GM12864 (cell line): ENCODE measurements at places on chromosomes 2 and 18.

GRCh38 chr2:221169724-221170123 lies 402.4 kb downstream of the EPHA4 start:
- no peak for DNase-seq

- DNase-seq, result no peak
Measured at GRCh38 chr2:100321866-100322820, at the start of gene LONRF2. LONRF2 (minus strand) TSS chr2:100322501; CDS start chr2:100322093, 408 bp downstream.

DNA sequence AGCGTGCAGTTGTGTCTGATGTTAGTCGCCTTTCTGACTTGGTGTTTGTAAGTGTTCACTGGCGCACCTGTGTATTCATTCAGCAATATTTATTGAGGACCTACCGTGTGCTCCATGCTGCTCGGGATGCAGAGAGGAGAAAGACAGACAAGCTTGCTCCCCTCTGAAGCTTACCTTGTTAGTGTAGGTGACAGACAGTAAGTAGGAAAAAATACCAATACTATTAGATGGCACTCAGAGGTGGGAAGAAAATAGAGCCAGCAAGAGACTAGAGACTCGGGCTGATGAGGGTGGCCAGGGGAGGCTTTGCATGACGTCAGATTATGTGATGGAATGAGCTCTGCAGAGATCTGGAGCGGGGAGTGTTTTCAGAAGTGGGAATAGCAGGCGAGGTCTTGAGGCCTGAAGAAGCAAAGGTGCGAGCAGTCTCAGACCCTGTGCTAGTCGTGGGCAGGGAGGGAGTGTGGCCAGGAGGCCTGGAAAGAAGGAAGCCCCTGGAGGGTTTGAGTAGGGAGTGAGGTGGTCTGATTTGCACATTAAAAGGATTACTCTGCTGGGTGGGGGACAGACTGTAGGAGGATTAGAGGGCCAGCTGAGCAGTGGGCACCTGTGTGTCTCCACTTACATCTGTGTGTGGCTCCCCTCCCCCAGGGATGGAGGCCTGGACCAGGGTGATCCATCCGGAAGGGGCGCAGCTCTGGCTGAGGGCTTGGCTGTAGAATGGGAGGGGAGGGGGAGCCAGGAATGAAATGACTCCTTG lies 11.8 kb downstream of the MTCL1 start:
- no peak for DNase-seq

- no peak for DNase-seq
Measured at GRCh38 chr2:45170191-45171135, 161.2 kb upstream of the SIX2 start.

GRCh38 chr2:47288864-47289263 lies 114.1 kb upstream of the MSH2 start:
- no peak for DNase-seq

GRCh38 chr2:239944694-239945551 lies 80.2 kb downstream of the NDUFA10 start:
- no peak for DNase-seq

- DNase-seq, result no peak
Measured at GRCh38 chr2:11556101-11556806, 22.4 kb downstream of the GREB1 start.

GRCh38 chr18:9619545-9619944 lies 5.2 kb upstream of the PPP4R1 start:
- DNase-seq, result no peak

GRCh38 chr2:186533717-186534116 lies 47.7 kb downstream of the ZC3H15 start:
- no peak for DNase-seq

- no peak for DNase-seq
Measured at GRCh38 chr2:143482316-143482715, 353.1 kb downstream of the ARHGAP15 start.

DNA sequence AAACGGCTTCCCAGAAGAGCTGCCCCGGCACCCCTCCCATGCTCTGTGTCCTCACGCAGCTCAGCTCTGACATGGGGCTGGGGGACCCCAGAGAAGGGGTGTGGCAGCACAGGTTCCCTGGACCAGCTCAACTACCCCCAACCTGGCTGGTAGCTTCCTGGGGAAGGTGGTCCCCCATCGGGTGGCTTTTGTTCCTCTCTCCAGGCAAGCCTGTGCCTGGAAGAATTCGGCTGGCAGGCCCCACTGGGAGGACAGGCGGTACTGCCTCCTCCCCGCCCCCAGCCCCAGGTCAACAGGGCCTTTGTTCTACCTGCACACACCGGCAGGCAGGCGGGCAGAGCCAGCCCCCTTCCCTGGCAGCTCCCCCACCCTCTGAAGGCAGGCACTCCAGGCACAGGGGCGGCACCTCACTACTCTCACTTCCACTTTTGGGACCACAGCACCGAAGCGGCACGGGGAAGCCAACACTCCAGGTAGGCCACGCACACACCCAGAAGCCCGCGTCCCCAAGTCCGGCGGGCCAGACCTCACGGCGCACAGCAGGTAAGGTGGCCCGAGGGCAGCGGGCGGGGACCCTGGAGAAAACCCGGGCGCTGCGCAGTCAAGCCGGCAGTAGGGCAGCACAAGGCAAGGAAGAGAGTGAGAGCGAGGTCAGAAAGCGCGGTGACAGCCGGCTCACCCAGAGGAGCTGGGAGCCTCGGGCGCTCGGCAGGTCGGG lies 1.3 kb downstream of the HS6ST1 start:
- DNase-seq, result peak; percentile 22

DNA sequence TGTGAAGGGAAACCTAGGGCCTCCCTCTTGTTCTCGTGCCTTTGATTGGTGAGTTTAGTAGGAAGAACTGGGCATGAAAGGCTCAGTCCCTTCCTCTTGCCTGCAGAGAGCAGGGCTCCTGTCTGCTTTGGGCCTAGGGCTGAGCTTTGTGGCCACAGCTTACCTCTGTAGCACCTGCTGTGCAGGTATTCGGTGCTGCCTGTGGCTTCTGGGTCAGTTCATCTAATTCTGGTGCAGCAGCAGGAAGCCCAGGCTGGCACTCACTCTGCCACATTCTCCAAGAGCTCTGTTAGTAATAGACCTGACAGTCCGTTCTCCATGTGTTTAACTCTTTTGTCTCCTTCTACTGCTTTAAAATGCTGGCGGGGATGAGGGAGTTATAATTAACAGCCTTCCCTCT lies 96.5 kb downstream of the DLGAP1 start:
- DNase-seq, result no peak

GRCh38 chr2:132782176-132782783 lies 112.3 kb upstream of the LYPD1 start:
- DNase-seq, result no peak

- DNase-seq, result no peak
Measured at GRCh38 chr2:47012866-47013265, 97.3 kb upstream of the MCFD2 start.

DNA sequence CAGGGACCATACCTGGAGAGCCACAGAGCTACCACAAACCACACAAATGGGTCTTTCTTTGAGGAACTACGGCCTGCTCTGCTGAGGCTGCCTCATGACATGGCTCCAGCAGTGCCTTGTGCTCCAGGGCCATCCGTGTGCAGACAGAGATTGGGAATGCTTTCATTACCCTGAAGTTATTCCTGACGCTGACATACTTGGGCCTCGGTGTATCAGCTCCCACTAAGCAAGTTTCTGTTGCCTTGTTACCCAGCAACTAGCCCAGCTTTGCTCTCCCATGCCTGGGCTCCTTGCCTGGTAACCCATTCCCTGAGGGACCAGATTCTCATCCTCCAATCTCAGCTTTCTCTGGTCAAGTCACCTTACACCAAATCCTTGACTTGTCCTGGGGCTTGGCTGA lies 80.3 kb upstream of the FZD7 start:
- no peak for DNase-seq

DNA sequence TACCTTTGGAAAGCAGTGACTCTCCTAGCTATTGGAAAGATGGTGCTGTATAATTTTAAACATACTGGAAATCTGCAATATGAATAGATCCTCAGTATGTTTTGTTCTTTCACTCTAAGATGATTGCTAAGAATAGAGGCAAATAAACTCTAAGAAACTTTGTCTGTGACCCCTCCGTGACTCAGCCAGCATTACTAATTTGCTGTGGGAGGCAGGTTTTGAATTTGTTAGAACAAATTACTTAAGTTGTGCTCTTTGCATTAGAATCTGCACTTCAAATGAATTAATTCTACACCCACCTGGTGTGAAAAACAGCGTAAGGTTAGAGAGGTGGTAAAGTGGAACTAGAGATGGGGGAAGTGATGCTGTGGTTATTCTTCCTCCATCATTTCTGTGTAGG lies 142.2 kb downstream of the RAPGEF4 start:
- DNase-seq, result no peak

GRCh38 chr2:45879406-45879805 lies 227.9 kb downstream of the PRKCE start:
- DNase-seq, result no peak
